ENCODE measurements at places on chromosomes 3 and 15. TPM values are rescaled to one million over a fixed set of nuclear protein-coding genes. Genes with fewer than 3 reads are reported as not detected.

- H3K36me3 ChIP-seq, result no peaks in the 10 kb centered on the region
- no peak for DNase-seq
- no peak overlapping the region for H3K27ac ChIP-seq
- peaks cover 12% of the 10 kb centered on the region for H3K4me1 ChIP-seq
These were observed 126.2 kb upstream of the BHLHE40 start for GRCh38 chr3:4852780-4853748.

DNA sequence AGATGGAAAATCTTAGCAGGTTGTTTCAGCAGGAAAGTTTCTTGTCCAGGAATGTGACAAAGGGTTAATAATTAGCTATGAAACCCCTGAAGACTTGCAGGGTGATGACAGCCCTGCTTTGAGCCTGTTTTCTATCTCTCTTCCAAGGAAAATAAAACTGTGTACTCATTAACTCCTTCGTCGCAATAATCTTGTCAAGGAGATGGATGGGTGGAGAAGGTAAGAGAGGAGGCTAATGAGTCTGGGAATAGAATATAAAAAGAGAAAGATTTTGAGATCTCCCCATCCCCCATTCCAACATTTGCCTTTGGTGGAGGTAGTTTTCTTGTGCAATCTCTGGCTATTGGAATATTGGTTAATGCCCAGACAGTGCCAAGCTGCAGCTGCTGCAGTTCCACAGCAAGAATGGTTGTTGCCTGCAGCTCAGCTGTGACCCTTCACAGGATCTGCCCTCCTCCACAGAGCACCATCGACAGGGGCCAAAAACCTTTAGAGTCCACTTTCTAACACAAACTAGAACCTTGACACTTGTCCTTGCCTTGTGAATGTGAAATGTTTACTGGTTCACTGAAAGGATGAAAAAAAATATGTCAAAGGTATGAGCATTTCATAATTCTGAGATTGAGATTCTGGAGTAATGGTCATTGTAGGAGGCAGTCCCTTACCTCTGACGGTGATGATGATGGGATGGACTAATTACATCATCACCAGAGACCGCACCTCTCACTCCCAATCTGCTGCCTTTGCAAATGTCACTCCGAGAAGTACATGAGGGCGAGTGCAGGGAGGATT, 4.2 kb upstream of the LRIG1 start:
- no peak for DNase-seq
- H3K27ac ChIP-seq, result no peak overlapping the region

GRCh38 chr3:12150112-12150511, 8.6 kb downstream of the TIMP4 start:
- H3K36me3 ChIP-seq, result no peaks in the 10 kb centered on the region
- H3K4me1 ChIP-seq, result no peaks in the 10 kb centered on the region
- no peak overlapping the region for H3K4me3 ChIP-seq
- no peak overlapping the region for H3K27ac ChIP-seq
- no peaks in the 10 kb centered on the region for H3K27me3 ChIP-seq

DNA sequence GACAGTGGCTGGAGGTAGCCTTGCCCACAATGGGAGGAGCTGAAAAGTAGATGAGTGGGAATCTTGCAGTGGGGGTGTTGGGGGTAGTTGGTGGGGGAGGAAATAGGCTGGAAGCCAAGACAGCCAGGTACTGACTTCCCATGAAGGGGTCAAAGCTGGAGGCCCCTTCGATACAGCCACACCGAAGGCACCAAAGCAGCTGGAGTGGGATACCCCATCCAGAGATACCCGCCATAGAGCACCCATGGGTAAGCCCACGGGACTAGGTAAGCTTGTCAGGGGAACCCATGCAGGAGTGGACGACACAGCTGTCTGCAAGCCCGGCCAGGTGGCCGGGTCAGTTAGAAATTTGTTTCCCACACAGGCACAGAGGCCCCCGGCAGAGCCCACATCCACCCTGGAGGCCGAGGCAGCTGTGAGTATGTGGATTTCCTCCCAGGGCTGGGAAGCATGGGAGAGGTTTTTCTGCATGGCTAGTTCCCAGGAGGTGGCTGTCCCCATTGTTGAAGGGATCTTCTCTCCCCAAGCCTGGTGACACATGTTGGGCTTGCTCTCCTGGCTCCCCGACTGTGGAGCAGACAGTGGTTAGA, 28.6 kb downstream of the PRR23E start:
- no peaks in the 10 kb centered on the region for H3K36me3 ChIP-seq
- DNase-seq, result no peak
- no peak overlapping the region for H3K4me3 ChIP-seq
- no peak overlapping the region for H3K27ac ChIP-seq
- H3K4me1 ChIP-seq, result no peaks in the 10 kb centered on the region
- H3K27me3 ChIP-seq, result peaks cover 6% of the 10 kb centered on the region

DNA sequence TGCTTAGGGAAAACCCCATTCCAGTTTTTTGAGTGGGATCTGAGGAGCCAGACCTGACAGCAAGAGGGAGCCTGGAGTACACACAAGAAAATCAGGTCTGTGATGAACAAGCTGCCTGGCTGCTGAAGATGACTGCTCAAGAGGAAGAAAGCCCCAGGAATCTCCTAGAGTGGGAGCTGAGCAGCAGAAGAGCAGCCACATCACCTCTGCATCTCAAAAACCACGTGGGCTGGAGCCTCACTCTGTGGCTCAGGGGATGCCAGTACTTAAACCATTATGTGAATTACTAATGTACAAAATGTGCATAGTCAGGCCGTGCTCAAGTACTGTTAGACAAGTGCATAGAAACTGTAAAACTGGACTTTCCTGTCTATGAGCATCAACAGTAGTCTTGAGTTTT, 52.4 kb downstream of the SLC9A9 start:
- no peaks in the 10 kb centered on the region for H3K36me3 ChIP-seq
- no peak for DNase-seq
- no peaks in the 10 kb centered on the region for H3K4me1 ChIP-seq
- no peaks in the 10 kb centered on the region for H3K27me3 ChIP-seq

- H3K27ac ChIP-seq, result no peak overlapping the region
- no peak for DNase-seq
- H3K27me3 ChIP-seq, result no peaks in the 10 kb centered on the region
- H3K4me1 ChIP-seq, result no peaks in the 10 kb centered on the region
- peaks cover 5% of the 10 kb centered on the region for H3K36me3 ChIP-seq
These were observed 95.4 kb downstream of the FEZF2 start for GRCh38 chr3:62277986-62278385.

DNA sequence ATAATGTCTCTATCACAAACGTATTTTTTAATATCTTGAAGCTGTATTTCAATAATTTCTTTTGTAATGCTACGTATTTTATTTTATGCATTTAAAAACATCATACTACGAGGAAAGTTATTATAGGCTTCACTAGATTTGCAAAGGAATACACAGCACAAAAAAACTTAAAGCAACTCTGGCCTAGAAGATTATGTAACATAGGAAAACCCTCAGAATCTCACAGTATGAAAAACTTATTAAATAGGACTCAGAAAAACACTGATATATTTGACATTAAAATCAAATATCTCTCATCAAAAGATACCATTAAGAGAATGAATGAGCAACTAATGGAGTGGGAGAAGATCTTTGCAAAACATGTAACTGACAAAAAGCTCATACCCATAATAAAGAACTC, 63.7 kb downstream of the DMXL2 start:
- no peaks in the 10 kb centered on the region for H3K36me3 ChIP-seq
- no peaks in the 10 kb centered on the region for H3K27me3 ChIP-seq
- H3K4me1 ChIP-seq, result no peaks in the 10 kb centered on the region
- H3K4me3 ChIP-seq, result no peak overlapping the region
- no peak for DNase-seq

Gene KCNH8
- 2.1 TPM for total RNA-seq

Gene IL16
- total RNA-seq, result 2.2 TPM
